Mesangial cell (primary cell): ENCODE measurements at places on chromosomes 6 and 20. TPM values are rescaled to one million over a fixed set of nuclear protein-coding genes. Genes with fewer than 3 reads are reported as not detected.

Gene MYCT1
- 0.16 and 0.25 TPM in 2 replicates for total RNA-seq

Gene ZSCAN16
- total RNA-seq = 2.4 and 3.5 TPM in 2 replicates

Gene UST
- total RNA-seq = 1.6 and 3.3 TPM in 2 replicates

Gene PNLDC1
- 0.13 TPM in 1 of 2 replicates, not detected in the other for total RNA-seq

Gene ARFGEF3
- total RNA-seq = 2.6 and 3.9 TPM in 2 replicates

Gene KIF25
- total RNA-seq = not detected in 2 replicates

Gene TP53TG5
- total RNA-seq = not detected in 2 replicates

Gene TEAD3
- total RNA-seq = 22.2 and 32.2 TPM in 2 replicates

Gene OOEP
- not detected in 2 replicates for total RNA-seq

Gene FABP7
- total RNA-seq = not detected in 2 replicates

Gene RCAN2
- total RNA-seq = 0.65 and 0.89 TPM in 2 replicates

Gene ADISSP
- 38.9 and 59.0 TPM in 2 replicates for total RNA-seq

Gene DEF6
- total RNA-seq = 2.6 and 3.2 TPM in 2 replicates

Gene AVP
- total RNA-seq = not detected in 2 replicates

Gene PSORS1C2
- not detected in 2 replicates for total RNA-seq

Gene C20orf202
- 0.13 TPM in 1 of 2 replicates, not detected in the other for total RNA-seq

Gene MAN1A1
- total RNA-seq = 11.6 and 17.0 TPM in 2 replicates

Gene MEP1A
- total RNA-seq = not detected in 2 replicates

Gene CLPSL1
- total RNA-seq = not detected in 2 replicates

Gene KCNQ2
- total RNA-seq = not detected in 2 replicates

Gene GSTA2
- not detected in 2 replicates for total RNA-seq

Gene TNXB
- total RNA-seq = 0.16 and 0.51 TPM in 2 replicates

Gene GJA10
- total RNA-seq = not detected in 2 replicates

Gene DPPA5
- total RNA-seq = not detected in 2 replicates

Gene SMLR1
- not detected in 2 replicates for total RNA-seq

Gene ASIP
- total RNA-seq = not detected in 2 replicates

Gene SLC22A1
- total RNA-seq = 0.51 and 0.98 TPM in 2 replicates

Gene WDR27
- 9.8 and 15.3 TPM in 2 replicates for total RNA-seq

Gene AKIRIN2
- 23.3 and 29.3 TPM in 2 replicates for total RNA-seq

Gene CSTF1
- 29.3 and 36.8 TPM in 2 replicates for total RNA-seq

Gene WFDC10B
- total RNA-seq = not detected in 2 replicates

Gene FAM209B
- total RNA-seq = not detected in 2 replicates

Gene GDAP1L1
- not detected in 2 replicates for total RNA-seq

Gene NKAPL
- total RNA-seq = 0.16 and 0.63 TPM in 2 replicates

Gene TCP1
- 116 and 228 TPM in 2 replicates for total RNA-seq

Gene IMPG1
- not detected in 2 replicates for total RNA-seq

Gene CD83
- 1.1 and 2.6 TPM in 2 replicates for total RNA-seq

Gene SLC23A2
- 7.8 and 12.9 TPM in 2 replicates for total RNA-seq

Gene ANKRD66
- not detected in 2 replicates for total RNA-seq

Gene AURKA
- total RNA-seq = 5.2 and 90.3 TPM in 2 replicates

Gene LHFPL5
- total RNA-seq = 0.13 TPM in 1 of 2 replicates, not detected in the other

Gene FNDC11
- 0.16 and 1.1 TPM in 2 replicates for total RNA-seq

Gene MTCH1
- total RNA-seq = 201 and 241 TPM in 2 replicates

Gene SLC22A3
- total RNA-seq = 18.1 and 25.1 TPM in 2 replicates

Gene MYH7B
- total RNA-seq = under 0.01 and 0.76 TPM in 2 replicates

Gene ATG5
- 11.5 and 18.9 TPM in 2 replicates for total RNA-seq

Gene ZNF165
- total RNA-seq = 0.89 and 1.1 TPM in 2 replicates

Gene NDUFAF5
- total RNA-seq = 6.5 and 10.8 TPM in 2 replicates

Gene RSPH4A
- total RNA-seq = 0.13 and 0.16 TPM in 2 replicates
